ENCODE measurements at places on chromosomes 6 and 20. TPM values are rescaled to one million over a fixed set of nuclear protein-coding genes. Genes with fewer than 3 reads are reported as not detected.

DNA sequence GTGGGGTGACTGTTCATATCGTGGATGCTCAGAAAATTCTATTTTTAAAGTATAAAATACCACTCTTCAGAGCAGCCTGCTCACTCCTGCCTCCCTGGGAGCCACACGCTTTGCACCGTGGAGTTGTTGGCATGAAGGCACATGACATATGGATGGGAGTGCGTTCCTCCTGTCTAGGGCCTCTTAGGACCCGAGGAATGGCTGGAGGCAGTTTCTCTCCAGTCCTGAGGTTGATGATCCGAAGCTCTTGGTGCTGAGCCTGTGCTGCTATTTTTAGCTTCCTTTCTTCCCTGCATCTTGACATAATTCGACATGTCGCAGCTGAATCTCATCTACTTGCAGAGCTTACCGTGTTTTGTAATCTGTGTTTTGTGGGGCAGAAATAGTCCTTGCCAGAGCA, 73.9 kb downstream of the PHACTR3 start:
- no peak overlapping the region for H3K4me3 ChIP-seq
- peaks cover 6% of the 10 kb centered on the region for H3K27me3 ChIP-seq
- H3K36me3 ChIP-seq, result no peaks in the 10 kb centered on the region

- no peak for DNase-seq
- H3K4me3 ChIP-seq, result no peak overlapping the region
- no peaks in the 10 kb centered on the region for H3K27me3 ChIP-seq
- no peaks in the 10 kb centered on the region for H3K36me3 ChIP-seq
- H3K27ac ChIP-seq, result no peak overlapping the region
Observed at GRCh38 chr20:9156529-9157280, 87.8 kb downstream of the PLCB4 start.

- no peaks in the 10 kb centered on the region for H3K27me3 ChIP-seq
- no peak overlapping the region for H3K27ac ChIP-seq
- H3K4me1 ChIP-seq, result no peaks in the 10 kb centered on the region
- no peak for DNase-seq
Observed at GRCh38 chr6:142771162-142771561, 173.8 kb downstream of the HIVEP2 start.

GRCh38 chr20:4091490-4092479, 76.4 kb upstream of the RNF24 start:
- DNase-seq, result peak; percentile 72
- H3K4me1 ChIP-seq, result no peaks in the 10 kb centered on the region
- H3K36me3 ChIP-seq, result no peaks in the 10 kb centered on the region
- no peak overlapping the region for H3K4me3 ChIP-seq

DNA sequence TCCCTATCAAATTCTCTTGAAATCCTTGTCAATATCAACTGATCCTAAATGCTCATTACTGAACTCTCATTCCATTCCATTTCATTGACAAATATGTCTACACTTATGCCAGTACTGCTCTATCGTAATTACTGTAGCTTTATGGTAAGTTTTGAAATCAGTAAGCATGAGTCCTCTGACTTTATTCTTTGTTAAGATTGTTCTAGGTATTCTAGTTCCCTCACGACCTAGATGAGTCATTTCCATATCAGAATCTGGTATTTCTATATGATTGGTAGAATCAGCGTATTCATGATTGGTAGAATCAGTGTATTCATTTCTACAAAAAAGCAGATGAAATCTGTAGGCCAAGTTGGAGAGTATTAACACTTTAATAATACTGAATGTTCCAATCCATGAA, 318.6 kb upstream of the RUNX2 start:
- no peak overlapping the region for H3K4me3 ChIP-seq
- H3K36me3 ChIP-seq, result no peaks in the 10 kb centered on the region
- H3K4me1 ChIP-seq, result no peaks in the 10 kb centered on the region
- no peak for DNase-seq

GRCh38 chr20:13238001-13238653, 17.1 kb downstream of the ISM1 start:
- no peak for DNase-seq
- H3K4me1 ChIP-seq, result no peaks in the 10 kb centered on the region
- H3K27ac ChIP-seq, result no peak overlapping the region
- no peak overlapping the region for H3K4me3 ChIP-seq
- H3K36me3 ChIP-seq, result no peaks in the 10 kb centered on the region

- no peak for DNase-seq
- H3K27ac ChIP-seq, result no peak overlapping the region
- no peaks in the 10 kb centered on the region for H3K27me3 ChIP-seq
- no peaks in the 10 kb centered on the region for H3K36me3 ChIP-seq
Observed at GRCh38 chr6:150184850-150185731, 42.2 kb downstream of the PPP1R14C start.

Gene ECI2
- total RNA-seq, result 77.3 TPM

DNA sequence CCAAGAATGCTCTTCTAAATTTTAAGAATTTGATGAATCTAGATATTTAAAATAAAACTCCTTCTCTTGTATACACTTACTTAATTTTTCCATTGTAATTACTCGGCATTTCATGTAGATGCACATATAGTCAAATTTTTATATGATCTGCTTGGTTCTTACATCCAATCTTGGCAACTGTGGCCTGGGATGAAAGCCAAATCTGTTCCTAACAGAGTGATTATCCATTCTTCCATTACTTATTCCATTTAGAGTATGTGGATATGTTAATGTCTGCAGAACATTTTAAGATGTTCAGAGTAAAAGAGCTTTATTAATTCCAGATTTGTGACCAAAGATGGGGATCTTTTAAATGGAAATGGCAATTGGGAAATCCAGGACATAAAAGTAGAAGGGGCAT, 144.1 kb upstream of the PDE7B start:
- no peak for DNase-seq
- H3K36me3 ChIP-seq, result no peaks in the 10 kb centered on the region
- H3K4me1 ChIP-seq, result no peaks in the 10 kb centered on the region

- H3K36me3 ChIP-seq, result no peaks in the 10 kb centered on the region
- peaks cover 2% of the 10 kb centered on the region for H3K27me3 ChIP-seq
- H3K4me1 ChIP-seq, result no peaks in the 10 kb centered on the region
Observed at GRCh38 chr6:15073344-15073789, 172.5 kb upstream of the JARID2 start.

- no peak overlapping the region for H3K4me3 ChIP-seq
- no peaks in the 10 kb centered on the region for H3K4me1 ChIP-seq
- peak; percentile 22 for DNase-seq
- no peak overlapping the region for H3K27ac ChIP-seq
- H3K27me3 ChIP-seq, result no peaks in the 10 kb centered on the region
Observed at GRCh38 chr6:41596096-41596685, 42.1 kb upstream of the MDFI start.

DNA sequence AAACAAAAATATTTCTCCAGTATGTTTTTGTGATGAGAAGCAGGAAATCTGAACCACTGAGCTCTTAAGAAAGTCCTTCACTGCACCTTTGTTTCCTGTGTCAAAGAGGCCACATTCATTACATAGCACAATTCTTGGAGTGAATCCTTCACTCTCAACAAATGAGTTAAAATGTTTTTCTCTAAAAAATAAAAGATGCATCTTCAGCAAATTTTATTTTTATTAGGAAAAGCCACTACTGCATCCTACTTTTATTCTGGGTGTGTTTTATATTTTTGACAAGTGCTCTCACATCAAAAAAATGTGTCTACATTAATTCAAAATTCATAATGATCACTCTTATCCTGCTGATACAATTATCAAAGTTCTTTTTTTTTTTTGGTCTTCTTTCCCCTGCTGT, 76.3 kb downstream of the PLCB4 start:
- DNase-seq, result no peak
- H3K4me3 ChIP-seq, result no peak overlapping the region
- no peak overlapping the region for H3K27ac ChIP-seq
- no peaks in the 10 kb centered on the region for H3K4me1 ChIP-seq

DNA sequence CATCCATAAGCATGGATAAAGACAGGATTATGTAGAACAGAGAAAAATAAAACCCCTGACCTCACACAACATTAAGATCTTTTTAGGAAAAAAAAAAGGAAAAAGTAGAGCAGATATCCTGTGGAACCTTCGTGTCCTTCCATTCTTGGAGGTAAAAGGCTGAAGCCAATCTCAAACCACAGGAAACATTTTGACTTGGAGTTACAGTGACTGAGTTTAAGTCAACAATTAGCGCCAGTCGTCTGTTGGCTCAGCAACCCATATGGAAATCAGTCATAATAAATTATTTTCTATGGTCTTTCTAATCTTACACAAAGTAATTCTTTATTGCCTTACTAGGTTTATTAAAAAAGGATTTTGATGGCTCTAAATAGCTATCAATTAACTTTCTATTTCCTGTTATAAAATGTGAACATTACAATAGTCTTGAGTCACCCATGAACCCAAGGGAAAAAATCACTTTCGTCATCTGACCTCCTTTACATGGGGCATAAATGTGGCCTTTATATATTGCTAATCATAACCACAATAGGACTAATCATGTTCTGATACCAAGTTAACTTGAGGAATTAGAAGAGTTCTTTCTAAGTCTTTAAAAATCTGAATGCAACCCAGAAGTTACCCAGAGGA, 592.9 kb downstream of the TFAP2B start:
- no peak overlapping the region for H3K27ac ChIP-seq
- no peak for DNase-seq
- H3K4me3 ChIP-seq, result no peak overlapping the region
- H3K4me1 ChIP-seq, result no peaks in the 10 kb centered on the region
- H3K27me3 ChIP-seq, result no peaks in the 10 kb centered on the region

Gene PDE7B
- 4.3 TPM for total RNA-seq

DNA sequence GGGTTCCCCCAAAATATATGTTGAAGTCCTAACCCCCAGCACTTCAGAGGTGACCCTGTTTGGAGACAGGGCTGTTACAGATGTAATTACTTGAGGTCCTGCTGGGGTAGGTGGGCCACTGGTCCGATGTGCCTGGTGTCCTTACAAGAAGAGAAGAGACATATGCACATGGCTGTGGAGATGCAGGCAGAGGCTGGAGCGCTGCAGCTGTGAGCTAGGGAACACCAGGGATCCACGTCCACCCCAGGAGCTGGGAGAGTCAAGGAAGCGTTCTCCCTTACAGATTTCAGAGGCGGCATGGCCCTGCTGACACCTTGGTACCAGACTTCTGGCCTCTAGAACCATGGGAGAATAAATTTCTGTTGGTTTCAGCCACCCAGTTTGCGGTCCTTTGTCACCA, 11.7 kb upstream of the SLC22A2 start:
- H3K4me3 ChIP-seq, result no peak overlapping the region
- H3K4me1 ChIP-seq, result peaks cover 20% of the 10 kb centered on the region
- H3K27ac ChIP-seq, result no peak overlapping the region
- DNase-seq, result no peak
- H3K27me3 ChIP-seq, result no peaks in the 10 kb centered on the region

GRCh38 chr6:165768961-165769360, 105.9 kb upstream of the PDE10A start:
- H3K27ac ChIP-seq, result no peak overlapping the region
- no peak overlapping the region for H3K4me3 ChIP-seq
- H3K27me3 ChIP-seq, result no peaks in the 10 kb centered on the region
- peaks cover 4% of the 10 kb centered on the region for H3K4me1 ChIP-seq
- DNase-seq, result no peak
- no peaks in the 10 kb centered on the region for H3K36me3 ChIP-seq

DNA sequence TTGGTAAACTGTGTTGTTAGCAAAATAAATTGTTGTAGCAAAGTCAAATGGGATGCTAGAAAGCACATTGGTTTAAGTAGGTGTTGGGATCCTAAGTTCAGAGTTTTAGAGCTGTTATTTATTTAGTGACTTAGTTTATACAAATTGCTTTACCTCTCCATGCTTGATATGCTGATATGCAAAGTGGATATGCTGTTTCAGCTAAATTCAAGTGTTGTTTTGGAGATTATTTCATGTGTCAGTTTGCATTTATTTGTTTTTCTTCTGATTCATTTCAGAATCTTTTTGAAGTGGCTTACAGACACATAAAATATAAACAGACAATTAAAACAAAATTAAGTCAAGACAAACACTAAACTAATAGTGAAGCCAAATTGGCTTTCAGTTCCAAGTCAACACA, 203.5 kb downstream of the ADGRB3 start:
- H3K36me3 ChIP-seq, result no peaks in the 10 kb centered on the region
- no peak overlapping the region for H3K4me3 ChIP-seq
- H3K27me3 ChIP-seq, result no peaks in the 10 kb centered on the region
- no peak for DNase-seq
- H3K27ac ChIP-seq, result no peak overlapping the region
- H3K4me1 ChIP-seq, result no peaks in the 10 kb centered on the region

Gene GNRH2
- total RNA-seq, result not detected

DNA sequence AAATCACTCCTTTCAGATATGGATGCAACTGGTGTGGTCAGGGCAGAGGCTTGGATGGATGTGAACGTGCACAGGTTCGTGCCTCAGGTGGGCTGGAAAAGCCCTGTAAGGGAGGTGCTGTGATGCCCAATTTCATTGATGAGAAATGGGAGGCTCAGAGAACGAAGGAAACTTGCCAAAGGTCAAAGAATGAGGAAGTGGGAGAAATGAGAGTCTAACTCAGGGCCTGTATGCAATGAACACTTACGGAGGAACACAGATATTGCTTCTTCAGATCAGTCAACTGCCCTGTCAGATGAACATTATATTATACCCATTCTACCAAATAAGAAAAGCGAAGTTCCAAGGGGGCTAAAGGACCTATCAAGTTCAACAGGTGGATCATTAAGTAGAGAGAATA, 134.7 kb downstream of the RCAN2 start:
- H3K4me1 ChIP-seq, result no peaks in the 10 kb centered on the region
- H3K36me3 ChIP-seq, result no peaks in the 10 kb centered on the region
- H3K4me3 ChIP-seq, result no peak overlapping the region
- no peak for DNase-seq
- H3K27ac ChIP-seq, result no peak overlapping the region

- H3K27me3 ChIP-seq, result no peaks in the 10 kb centered on the region
Observed at GRCh38 chr6:55882718-55883569, 7.6 kb upstream of the BMP5 start.

DNA sequence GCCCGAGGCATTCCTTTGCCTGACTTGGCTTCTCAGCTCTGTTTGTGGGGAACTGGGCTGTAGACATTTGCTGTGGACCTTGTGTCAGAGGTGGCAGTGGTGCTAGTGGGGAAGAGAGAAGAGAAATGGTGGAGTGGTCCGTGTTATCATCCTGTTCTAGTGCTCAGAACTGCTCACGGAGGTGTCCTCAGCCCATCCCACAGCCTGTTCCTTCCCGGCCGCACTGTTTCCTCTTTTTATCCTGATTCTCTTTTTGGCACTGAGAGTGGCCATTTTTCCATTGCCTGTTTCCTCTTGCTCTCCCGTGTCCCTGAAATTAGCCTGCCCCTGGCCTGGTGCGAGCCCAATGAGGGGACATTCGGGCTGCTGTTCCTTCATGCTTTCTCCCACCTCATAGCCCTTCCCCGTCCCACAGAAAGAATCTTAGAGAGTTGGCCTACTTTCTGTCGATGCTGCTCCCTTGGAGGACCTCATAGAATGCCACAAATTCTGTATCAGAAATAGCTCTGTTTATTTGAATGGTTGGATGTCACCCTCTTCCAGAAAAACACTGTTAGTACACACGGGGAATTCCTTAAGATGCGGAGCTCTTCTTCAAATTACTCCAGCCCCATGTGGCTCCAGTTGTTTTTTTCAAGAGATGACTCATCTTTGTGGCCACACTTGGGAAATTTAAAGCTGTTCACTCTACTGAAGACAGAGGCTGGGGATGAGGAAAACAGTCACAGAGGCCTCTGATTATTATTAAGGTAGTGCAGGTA, 26.1 kb downstream of the FARS2 start:
- no peak for DNase-seq
- H3K4me3 ChIP-seq, result peak overlapping the region; percentile 3
- no peaks in the 10 kb centered on the region for H3K27me3 ChIP-seq
- peaks cover 26% of the 10 kb centered on the region for H3K4me1 ChIP-seq

Gene CASS4
- total RNA-seq, result 0.36 TPM

Gene ARFGEF3
- total RNA-seq, result 18.4 TPM

- DNase-seq, result no peak
- no peak overlapping the region for H3K27ac ChIP-seq
- no peak overlapping the region for H3K4me3 ChIP-seq
- H3K36me3 ChIP-seq, result peaks cover 20% of the 10 kb centered on the region
- no peaks in the 10 kb centered on the region for H3K4me1 ChIP-seq
Observed at GRCh38 chr6:167896648-167897047, 69.9 kb downstream of the AFDN start.

Gene KIAA1755
- 0.16 TPM for total RNA-seq

All from psoas muscle (tissue), 8 donors.